ENCODE measurements at places on chromosomes 3 and 15.

DNA sequence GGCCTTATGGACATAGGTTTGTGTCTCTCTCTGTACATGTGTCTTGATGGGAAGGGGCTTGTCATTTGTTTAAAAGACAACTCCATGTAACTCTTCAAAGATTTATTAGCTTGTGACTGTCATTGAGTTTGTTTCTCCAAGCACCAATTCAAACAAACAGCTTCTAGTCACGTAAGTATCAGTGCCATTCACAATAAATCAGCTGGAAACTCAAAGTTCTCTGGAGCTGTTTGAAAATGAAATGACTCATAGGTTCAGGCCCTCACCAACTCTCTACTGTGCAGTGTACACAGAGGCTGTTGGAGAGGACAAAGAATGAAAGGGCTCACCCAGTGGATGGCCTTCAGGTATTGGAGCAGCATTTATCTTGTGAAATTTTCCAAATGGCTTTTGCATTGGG is 476.3 kb downstream of the AGBL1 start:
- no peak for DNase-seq

DNA sequence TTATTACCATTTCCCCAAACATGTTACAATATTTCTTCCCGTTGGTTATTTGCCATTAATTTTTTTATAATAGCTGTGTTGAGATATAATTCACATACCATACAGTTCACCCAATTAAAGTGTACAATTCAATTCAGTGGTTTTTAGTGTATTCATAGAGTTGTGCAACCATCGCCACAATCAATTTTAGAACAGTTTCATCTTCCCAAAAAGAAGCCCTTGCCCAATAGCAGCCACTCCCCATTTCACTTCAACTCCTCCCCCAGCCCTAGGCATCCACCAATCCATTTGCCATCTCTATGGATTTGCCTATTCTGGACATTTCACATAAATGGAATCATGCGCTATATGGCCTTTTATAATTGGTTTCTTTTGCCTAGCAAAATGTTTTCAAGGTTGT is 225.1 kb downstream of the EPHB1 start:
- DNase-seq, result no peak

DNA sequence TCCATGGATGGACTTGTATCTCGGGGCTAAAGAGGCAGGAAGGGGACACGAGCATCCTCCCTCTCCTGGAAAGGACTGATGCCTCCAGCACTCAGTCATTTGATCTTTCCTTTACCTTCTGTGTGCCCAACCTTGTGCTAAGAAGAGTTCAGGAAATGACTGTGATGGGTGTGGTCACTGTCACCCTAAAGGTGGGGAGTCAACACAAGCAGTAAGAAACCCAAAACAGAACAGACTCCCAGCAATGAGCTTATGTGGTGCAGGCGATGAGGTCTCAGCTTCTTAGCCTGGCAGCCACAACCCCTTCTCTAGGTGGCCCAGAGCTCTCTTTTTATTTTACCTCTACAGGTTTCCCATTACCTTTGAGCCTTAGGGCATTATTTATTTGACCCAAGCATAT is 3.8 kb downstream of the MPI start:
- DNase-seq, result peak; percentile 74

- peak; percentile 54 for DNase-seq
These were observed 175.4 kb downstream of the MBNL1 start for GRCh38 chr3:152444029-152444641.

GRCh38 chr15:74789741-74790079 is 7.8 kb downstream of the CSK start:
- DNase-seq, result no peak

DNA sequence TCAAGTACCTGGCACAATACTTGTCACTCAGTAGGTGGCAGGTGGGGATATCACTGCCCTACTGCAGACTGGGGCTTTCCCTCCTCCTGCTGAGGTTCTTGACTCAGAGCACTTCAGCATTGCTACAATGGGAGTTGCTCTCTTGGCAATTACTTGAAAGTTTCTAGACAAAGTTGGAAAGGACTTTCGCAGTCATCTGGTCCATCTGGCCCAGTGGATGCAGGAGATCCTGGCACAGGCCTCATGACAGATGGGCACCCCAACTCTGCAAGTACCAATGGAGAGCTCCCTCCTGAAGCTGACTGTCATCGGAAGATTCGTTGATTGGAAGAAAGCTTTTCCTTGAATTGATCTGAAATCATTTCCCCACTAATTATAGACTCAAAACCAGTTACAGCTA is 19.2 kb upstream of the IGF2BP2 start:
- no peak for DNase-seq

GRCh38 chr3:149934524-149934923 is 36.2 kb downstream of the PFN2 start:
- DNase-seq, result no peak

DNA sequence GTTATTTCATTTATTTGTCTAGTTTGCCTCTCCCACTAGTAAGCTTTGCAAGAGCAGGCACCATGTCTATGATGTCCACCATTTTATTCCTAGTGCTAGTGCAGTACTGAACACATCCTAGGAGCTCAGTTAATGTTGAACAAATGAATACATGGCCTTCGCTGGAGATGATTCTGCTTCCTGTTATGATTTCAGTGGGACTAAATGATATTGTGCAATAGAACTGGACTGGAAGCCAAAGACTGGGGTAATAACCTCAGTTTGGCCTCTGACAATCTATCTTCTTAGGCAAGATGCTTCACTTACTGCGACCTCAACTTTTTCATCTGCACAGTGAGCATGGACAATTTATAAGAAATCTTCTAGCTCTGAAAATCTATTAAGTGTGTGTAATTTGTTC is 191.3 kb downstream of the ADAMTSL3 start:
- no peak for DNase-seq

GRCh38 chr3:193890016-193890897 is 245.7 kb upstream of the HES1 start:
- no peak for DNase-seq

- peak; percentile 69 for DNase-seq
These were observed 20.4 kb downstream of the FAH start for GRCh38 chr15:80173022-80173759.

- DNase-seq, result no peak
These were observed 216.1 kb downstream of the MTHFS start for GRCh38 chr15:79680720-79681119.

DNA sequence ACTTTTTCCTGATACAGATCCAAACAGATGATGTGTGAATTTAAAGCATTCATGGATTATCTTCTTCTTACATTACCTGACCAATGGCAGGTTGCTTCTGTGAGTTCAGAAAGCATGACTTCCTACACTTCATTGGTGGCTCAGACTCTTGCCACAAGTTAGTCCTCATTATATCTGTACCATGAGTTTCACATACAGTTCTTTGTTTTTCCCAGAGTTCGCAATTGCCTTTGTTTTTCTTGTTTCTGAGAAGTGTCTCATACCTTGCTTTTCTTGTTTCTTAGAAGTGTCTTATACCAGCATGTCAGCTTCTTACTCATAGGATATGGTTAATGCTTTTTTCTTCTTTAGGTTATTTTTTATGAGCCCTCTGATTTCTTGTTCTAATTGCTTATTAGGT is 133.8 kb upstream of the TLE3 start:
- DNase-seq, result no peak

- no peak for DNase-seq
These were observed 25.3 kb downstream of the RAD18 start for GRCh38 chr3:8938021-8938420.

GRCh38 chr15:71526060-71526820 is 284.1 kb upstream of the NR2E3 start:
- DNase-seq, result no peak

DNA sequence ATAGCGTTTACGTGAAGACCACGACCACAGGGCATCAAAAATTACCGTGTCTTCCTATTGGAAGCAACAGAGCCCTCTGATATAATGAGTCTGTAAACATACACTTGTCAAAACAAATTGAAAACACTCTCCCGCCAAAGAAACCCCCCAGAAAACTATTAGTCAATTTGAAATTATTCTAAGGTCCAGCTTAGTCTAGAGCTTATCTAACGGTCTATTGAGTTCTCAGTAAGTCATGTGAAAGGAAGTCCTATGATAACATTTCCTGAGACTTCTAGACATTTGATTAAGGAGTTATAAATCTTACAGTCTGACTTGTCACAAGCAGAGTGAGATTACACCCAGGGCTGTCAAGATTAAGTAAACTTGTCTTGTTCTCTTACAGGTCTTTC is 356.3 kb downstream of the FOXP1 start:
- peak; percentile 20 for DNase-seq

GRCh38 chr3:193782276-193782647 is 189.3 kb downstream of the OPA1 start:
- no peak for DNase-seq

- DNase-seq, result no peak
These were observed 283.5 kb upstream of the ROPN1 start for GRCh38 chr3:124275412-124275811.

GRCh38 chr3:188904670-188905069 is 267.1 kb upstream of the TPRG1 start:
- DNase-seq, result no peak

DNA sequence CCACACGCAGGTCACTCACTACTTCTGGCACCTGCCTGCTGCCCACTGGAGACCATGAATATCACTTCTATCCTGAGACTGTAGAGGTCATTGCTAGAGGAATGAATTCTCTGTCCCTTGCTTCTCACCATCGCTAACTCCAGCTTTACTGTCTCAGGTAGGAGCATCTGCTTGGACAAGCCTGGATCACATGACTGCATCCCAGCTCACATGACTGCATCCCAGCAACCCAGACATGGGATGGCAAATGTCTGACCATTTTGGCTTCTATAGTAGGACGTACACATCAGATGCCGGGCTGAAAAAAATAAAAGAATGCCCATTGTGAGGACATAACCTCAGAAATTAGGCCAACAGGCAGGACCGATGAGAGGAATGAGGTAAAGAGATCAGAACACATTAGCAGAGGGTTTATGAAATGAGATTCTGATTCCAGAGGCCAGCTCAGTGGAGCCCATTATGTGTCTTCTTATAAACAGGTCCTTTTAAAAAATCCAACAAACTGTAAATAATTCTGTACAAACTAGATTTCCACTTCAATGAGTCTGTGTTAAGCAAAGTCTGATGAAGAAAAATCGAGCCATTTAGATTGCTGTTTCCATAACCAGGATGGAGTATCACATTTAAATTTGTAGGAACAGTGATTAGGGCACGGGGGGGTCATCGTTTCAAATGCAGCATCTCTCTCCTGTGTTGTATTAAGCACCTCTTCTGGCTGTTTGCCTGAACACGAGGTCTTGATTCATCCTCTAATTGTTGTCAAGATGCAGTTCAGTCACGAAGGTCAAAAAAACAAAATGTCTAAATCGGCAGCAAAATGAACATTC is 126.7 kb downstream of the MTHFS start:
- DNase-seq, result no peak

GRCh38 chr3:133905376-133905775 is 9.7 kb upstream of the RAB6B start:
- DNase-seq, result no peak

GRCh38 chr3:168889666-168890065 is 773.8 kb downstream of the MECOM start:
- no peak for DNase-seq

- DNase-seq, result no peak
These were observed 3.7 kb downstream of the CHRNA3 start for GRCh38 chr15:78617076-78617475.

GRCh38 chr3:28317438-28318022 is 31.0 kb upstream of the ZCWPW2 start:
- peak; percentile 73 for DNase-seq

DNA sequence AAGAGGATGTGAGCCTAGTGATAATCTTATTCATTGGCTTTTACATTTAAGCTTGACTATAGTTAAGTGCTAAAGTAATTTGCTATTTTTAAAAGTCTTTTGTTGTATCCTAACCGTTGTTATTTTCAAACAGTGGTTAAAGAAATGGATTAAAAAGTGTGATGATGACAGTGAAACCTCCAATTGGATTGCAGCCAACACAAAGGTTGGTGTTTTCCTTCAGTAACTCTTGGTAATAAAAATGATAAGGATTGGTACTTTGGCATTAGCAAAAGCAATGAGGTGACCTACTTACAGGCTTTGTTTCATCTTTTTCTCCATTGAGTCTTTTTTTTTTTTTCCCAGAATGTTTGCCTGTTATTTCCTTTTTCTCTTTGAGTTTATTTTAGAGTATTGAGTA is 87.5 kb upstream of the GOLGA6B start:
- DNase-seq, result no peak

GRCh38 chr3:101932326-101933068 is 83.2 kb downstream of the NFKBIZ start:
- no peak for DNase-seq

GRCh38 chr3:183687705-183688104 is 9.9 kb upstream of the YEATS2 start:
- no peak for DNase-seq

DNA sequence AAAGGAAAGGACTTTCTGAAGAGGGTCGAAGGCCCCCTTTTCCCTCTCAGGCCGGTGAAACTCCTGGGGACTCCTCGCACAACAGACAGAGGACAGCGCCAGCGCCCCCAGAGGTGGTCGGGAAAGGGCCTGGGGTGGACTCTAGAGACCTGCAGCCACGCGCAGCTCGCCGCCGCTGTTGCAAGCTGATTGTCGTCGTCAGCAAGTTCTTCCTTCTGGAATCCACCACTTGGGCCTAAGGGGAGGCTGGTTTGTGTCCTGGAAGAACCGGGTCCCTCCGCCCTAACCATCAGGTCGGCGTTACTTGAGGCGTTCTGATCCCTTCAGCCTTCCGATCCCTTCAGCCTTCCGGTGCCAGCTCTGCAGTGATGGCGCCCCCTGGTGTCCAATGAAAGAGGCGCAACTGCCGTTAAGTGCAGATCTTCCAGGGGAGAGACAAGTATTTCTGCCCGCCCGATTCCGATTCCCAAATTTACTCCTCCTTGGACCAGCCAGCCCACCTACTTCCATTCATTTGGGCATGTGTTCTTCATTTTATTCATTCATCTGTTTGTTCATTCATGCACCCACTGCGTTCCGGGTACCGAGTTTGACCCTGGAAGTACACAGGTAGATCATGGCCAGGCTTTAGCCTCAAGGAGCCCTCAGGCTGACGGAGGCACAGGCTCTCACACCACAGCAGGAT is 77.2 kb upstream of the SLC6A11 start:
- peak; percentile 65 for DNase-seq

DNA sequence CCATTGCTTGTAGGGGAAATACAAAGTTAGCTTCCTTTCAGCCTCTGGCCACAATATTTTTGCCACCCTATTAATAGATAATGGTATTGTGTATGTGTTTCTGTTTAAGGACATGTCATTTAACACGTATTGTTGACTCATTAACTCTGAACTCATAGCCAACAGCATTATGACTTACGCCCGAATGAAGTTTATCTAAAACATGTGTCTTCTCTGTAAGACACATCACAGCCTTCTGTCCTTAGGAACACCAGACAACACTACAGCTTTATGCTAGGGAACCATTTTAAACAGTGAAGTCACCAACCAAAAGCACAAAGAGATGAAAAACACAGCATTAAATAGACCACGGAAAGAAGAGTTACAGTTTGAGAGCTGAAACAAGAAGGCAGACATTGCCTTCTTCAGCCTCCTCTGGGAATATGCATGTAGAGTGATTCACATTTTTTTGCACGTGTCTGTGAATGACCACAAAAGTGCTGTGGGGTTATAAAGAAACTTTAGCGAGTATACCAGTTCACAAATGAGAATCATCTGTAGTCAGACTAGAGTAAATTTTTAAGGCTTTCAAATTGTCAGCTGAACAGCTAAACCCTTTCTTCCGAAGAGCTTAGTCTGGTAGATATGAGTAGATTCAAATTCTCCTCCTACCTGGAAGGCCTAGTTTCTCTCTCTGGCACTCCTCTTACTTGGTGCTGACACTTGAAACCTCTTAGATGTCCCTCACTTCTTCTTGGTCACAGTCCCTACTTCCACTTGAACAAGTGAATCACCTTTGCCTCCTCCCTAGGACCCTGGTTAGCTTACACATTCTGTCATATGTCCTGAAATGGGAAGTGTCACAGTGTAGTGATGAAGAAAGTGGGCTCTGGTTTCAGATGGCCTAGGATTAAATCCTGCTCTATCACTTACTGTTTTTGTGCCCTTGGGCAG is 32.2 kb downstream of the MCTP2 start:
- no peak for DNase-seq
